ENCODE measurements at places on chromosomes 3 and 15.

DNA sequence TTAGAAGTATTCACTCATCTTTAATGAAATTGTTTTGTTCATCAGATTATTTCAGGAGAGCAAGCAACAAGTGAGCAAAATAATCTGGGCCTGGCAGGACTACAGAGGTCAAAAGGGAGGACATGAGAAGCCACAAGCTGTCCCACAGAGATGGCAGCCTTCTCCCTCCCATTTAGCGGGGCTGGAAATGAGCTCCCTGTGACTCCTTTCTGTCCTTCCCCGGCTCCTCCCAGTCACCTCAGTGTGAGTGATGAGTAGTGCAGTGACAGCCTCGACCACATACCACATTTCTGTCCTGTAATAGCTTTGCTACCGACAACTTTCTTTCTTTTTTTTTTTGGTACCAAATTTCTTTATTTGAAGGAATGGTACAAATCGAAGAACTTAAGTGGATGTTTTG is 38.0 kb downstream of the RAB7A start:
- DNase-seq = peak; percentile 58

GRCh38 chr3:14505803-14506500 is 34.2 kb downstream of the GRIP2 start:
- no peak for DNase-seq

DNA sequence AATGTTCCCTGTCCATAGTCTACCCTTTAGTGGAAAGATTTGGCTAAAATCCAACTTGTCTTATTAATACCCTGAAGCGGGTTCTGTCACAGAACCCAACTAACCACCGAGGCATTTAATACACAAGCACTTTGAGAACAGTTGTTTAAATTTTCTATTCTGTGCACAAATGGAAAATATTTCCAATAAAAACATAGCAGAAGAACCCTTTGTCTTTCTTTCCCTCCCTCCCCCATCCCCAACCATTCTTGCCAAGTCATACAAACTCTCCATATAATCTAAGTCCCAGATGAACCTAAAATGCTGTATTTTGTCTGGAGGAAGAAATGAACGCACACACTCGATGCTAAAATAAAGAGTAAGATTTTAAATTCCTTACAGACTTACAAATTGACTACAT is 126.9 kb upstream of the STRIT1 start:
- DNase-seq = no peak

DNA sequence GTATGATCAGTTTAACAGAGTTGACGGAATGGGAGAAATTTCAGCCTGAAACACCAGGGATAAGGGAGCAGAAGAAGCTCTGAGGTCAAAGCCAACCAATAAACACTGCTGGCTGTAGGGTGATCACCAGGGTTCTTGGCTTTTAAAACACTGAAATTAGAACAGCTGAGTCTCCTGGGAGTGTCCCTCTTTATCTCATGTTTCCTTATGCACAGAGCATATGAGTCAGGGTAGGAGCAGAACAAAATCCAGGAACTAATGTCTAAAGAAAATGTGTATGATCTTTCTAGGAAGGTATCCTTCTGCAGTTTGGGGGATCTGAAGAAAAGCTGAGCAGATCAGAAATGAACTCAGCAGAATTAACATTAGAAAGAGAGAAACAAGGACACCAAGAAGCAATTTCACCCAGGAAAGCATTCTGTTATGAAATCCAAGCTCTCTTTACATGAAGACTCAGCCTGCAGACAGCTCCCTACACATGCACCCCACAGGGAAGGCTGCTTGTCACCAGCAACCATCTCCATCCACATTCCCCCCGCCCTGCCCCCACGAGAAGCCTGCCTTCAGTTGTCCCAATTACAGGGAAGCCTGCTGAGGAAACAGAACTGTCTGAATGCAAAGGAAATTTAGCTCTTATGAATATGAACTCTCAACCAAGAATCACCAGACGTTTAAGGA is 469.7 kb downstream of the PDCD6IP start:
- DNase-seq = peak; percentile 42

DNA sequence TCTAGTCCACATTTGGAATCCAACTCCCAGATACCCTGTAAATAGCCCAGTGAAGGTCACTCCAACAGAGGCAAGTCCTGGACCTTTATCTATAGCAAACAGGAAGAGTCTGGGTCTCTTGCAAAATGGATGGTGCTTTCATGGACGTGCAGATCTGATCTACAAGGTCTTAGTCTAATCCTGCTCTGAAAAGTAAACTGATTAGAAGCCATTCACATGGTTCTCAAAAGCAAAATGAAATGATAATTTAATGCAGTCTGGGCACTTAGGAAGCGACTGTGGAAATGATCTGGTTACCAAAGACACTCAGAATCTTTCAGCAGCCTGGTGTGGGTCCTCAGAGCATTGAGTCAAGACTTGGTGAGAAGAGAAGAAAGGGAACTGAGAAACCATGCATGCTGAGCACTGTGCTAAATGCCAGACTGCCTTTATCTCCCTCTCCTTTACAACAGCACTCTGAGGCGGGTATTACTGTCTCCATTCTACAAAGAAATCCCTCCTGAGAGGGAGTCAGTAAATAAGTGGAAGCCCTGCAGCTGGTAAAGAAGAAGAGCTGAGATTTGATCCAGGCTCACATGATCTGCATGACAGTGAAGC is 29.0 kb downstream of the AQP9 start:
- no peak for DNase-seq

DNA sequence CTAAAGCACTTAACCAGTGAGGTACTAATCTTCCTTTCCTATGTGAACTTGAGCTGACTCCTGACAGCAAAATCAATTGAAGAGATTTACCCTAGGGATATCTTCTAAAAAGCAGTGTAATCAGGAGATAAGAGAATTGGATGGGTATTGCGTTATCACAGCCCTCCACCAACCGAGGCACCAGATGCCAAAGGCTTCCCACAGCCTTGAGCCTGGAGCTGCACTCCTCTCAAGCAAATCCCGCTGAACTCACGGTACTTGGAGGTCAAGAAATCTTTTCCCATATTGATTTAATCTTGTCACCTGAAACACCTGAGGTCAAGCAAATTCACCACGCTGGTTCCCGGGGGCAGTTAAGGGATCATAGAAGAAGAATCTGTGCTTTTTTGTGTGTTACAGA is 346.8 kb downstream of the TBL1XR1 start:
- DNase-seq = no peak

GRCh38 chr3:52177701-52178042 is 20.3 kb upstream of the ALAS1 start:
- no peak for DNase-seq

DNA sequence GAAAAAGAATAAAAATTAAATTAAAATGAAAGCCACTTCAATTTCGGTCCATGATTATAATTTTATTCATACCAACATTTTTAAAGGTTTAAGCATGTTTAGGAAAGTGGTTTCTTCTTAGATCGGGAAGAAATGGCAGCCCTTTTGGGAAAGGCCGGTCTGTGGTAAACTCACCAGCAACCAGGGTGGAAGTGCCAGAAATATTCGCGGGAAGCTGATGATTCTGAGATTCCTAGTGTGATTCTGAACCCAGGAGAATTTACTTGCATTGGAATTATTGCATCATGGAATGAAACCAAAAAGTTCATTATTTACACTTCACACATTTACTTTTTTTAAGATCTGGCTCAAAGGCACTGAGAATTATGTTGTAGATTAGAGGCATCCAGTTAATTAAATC is 97.2 kb upstream of the CCNL1 start:
- DNase-seq = no peak

DNA sequence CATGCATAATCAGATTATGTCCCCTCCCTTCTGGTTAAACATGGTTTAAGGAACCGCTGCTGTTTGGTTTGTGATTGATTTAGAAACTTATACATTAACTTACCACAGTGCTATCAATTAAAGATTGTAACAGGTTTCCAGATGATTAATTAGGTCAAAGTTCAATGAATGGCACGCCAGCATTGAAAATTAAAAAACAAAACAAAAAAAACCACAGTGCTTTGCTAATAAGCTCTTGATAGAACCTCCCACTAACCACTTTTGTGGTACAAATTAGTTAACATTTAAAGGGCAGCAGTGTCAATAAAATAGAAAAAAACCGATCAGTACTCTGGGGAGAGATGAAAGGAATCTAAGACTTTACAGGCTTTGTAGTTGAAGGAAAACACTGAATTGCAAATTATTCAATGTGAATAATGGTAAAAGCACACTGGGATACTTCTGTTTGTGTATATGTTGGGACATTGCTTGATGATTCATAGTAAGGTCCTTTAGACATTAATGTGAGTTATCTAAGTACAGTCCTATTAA is 7.6 kb upstream of the C3orf38 start:
- no peak for DNase-seq

GRCh38 chr3:186219211-186219638 is 110.3 kb upstream of the ETV5 start:
- DNase-seq = no peak

- DNase-seq = no peak
Measured at GRCh38 chr3:86381247-86381646, 609.7 kb downstream of the VGLL3 start.

DNA sequence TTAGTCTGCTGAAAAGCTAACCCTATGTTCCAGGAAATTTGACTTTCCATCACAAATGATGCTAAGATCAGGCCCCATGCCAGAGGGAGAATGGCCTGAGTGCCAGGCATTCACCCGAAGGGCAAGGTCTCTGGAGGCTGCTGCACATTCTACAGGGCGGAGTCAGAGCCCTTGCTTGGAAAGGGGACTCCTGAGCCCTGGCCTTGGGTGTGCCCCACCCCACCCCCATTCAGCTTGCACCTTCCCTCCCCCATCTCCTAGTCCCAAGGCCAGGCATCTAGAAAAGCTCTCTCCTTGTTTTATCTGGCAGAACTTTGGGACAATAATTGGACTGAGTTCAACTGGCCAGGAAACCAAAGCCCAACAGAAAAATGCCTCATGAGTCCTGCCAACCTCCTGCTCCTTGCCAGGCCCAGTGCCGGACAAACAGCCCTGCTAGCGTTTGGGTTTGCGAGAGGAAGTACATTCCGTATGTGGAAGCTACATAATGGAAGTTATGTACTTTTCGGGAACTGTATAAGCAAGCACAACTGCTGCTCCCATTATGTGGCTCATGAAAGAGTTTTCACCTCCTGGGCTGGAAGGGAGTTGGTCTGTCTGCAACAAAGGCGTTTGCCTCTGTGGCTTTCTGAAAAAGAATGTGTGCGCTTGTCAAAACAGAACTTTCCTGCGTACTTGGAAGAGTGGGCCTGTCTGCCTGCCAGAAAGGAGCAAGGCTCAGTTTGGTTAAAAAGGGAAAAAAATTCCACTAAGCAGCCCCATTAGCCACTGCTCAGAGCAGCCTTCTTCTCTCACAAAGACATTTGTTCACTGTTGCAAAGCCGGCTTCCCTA is 321.5 kb upstream of the CTNNB1 start:
- DNase-seq = no peak

DNA sequence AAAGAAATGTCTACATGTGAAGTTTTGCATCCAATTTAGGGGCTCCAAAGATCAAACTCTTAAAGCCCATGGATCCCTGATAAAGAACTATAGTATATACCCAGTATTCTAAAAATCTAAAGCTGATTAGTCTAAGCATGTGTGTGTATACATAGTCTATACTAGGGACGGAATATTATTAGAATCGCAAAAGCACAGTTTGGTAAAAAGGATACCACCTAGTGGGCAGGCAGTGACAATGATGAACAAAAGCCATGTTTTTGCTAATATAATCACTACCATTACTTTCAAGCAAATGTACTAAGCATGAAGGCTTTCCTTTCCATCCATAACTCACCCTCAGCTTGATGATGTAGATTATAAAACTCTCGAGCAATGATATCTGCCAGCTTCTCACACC is 16.5 kb downstream of the POLQ start:
- peak; percentile 41 for DNase-seq

GRCh38 chr15:50117431-50118027 is 1.5 kb downstream of the ATP8B4 start:
- no peak for DNase-seq

GRCh38 chr3:139953131-139953910 is 18.3 kb downstream of the CLSTN2 start:
- no peak for DNase-seq

- no peak for DNase-seq
Measured at GRCh38 chr3:171323938-171324536, 136.2 kb downstream of the TNIK start.

GRCh38 chr15:87873516-87873915 is 383.0 kb downstream of the NTRK3 start:
- DNase-seq = no peak

GRCh38 chr15:36831125-36831903 is 251.9 kb downstream of the CDIN1 start:
- no peak for DNase-seq

- peak; percentile 3 for DNase-seq
Measured at GRCh38 chr3:131729643-131730017, 226.9 kb upstream of the MRPL3 start.

DNA sequence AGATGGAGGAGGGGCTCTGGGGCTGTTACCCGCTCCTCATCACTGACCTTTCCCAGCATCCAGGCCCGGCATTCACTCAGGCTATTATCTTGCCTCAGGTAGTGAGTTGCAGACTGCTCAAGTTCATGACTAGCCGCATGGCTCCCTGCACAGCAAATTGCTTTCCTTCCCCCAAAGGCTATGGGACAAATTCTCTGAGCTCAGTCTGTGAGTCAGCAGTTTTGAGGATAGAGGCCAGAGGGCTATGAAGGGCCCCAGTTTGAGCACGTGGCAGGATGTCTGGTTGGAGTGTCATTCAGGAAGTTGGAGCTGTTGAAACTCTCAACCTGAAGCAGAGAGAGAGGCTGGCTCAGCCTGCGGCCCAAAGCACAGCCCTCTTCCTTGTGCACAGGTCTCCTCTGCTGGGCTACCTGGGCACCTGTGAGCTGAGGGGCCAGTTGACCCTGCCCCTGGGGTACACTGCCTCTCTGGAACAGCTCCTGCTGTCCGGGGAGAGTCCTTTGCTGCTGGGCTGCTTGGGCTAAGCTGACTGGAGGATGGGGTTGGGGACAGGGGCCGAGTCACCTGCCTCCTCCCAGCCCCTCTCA is 7.9 kb downstream of the FAH start:
- peak; percentile 96 for DNase-seq

GRCh38 chr15:74995182-74995778 is at the start of gene SCAMP5:
Gene SCAMP5, plus strand, starts transcription at chr15:74995563. Its CDS starts 16,277 bp downstream, at chr15:75011840.
- DNase-seq = peak; percentile 98

GRCh38 chr15:71275566-71276335 is 160.5 kb downstream of the THSD4 start:
- DNase-seq = no peak

DNA sequence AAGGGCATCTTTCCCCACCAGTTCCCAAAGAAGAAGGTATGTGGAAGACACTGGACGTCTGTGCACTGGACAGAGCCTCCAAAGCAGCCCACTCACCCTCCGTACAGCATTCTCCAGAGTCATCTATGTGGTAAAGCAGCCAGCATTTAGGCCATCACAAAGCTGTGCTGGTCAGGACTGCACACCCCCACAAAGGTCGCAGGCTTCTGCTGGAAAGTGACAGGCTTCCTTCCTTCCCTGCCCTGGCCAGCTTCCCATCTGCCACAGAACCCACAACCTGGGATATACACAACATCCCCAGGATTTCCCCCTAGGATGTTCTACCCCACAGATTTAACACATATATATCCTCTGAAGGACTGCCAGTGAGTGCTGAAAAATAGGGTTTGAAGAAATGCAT is 64.6 kb upstream of the GALNT15 start:
- DNase-seq = no peak
